ENCODE measurements at places on chromosomes 13 and 19. TPM values are rescaled to one million over a fixed set of nuclear protein-coding genes. Genes with fewer than 3 reads are reported as not detected.

Gene CDX2
- not detected for total RNA-seq

Gene RPS15
- total RNA-seq, result 3,696 TPM

Gene CD33
- total RNA-seq, result not detected

Gene TICAM1
- total RNA-seq, result 5.4 TPM

Gene LYPD3
- 0.10 TPM for total RNA-seq

Gene B3GNT3
- total RNA-seq, result 0.13 TPM

Gene FBXL3
- 39.6 TPM for total RNA-seq

Gene HPN
- not detected for total RNA-seq

Gene SYNGR4
- total RNA-seq, result not detected

Gene HRC
- not detected for total RNA-seq

Gene KLK2
- total RNA-seq, result not detected

Gene ZNF416
- total RNA-seq, result 3.0 TPM

Gene MATK
- total RNA-seq, result not detected

Gene NFIX
- 7.1 TPM for total RNA-seq

Gene TNFSF9
- total RNA-seq, result 1.0 TPM

Gene CYP2A7
- total RNA-seq, result not detected

Gene ZNF136
- total RNA-seq, result 3.6 TPM

Gene TEX26
- not detected for total RNA-seq

Gene IQCN
- 0.10 TPM for total RNA-seq

Gene SIAH3
- total RNA-seq, result not detected

Gene PTGER1
- total RNA-seq, result 3.4 TPM

Gene ZNF773
- total RNA-seq, result 1.7 TPM

Gene DENND1C
- not detected for total RNA-seq

Gene PCSK4
- 0.94 TPM for total RNA-seq

Gene RFPL4A
- not detected for total RNA-seq

Gene LRRC8E
- 1.00 TPM for total RNA-seq

Gene MYPOP
- total RNA-seq, result 1.4 TPM

Gene SLC25A41
- not detected for total RNA-seq

Gene IFNL1
- not detected for total RNA-seq

Gene ZNF808
- total RNA-seq, result 10.3 TPM

Gene PEAK3
- not detected for total RNA-seq

Gene ZNF526
- 7.4 TPM for total RNA-seq

Gene AP1M2
- total RNA-seq, result not detected

Gene PRTN3
- not detected for total RNA-seq

Gene REEP6
- 2.7 TPM for total RNA-seq

Gene WDR87
- not detected for total RNA-seq

Gene ZNF628
- total RNA-seq, result 8.3 TPM

Gene PSMD8
- 310 TPM for total RNA-seq

Gene NFKBIB
- total RNA-seq, result 25.8 TPM

Gene IL12RB1
- total RNA-seq, result 0.87 TPM

Gene NCAN
- total RNA-seq, result not detected

Gene CYP2F1
- total RNA-seq, result not detected

Gene ZNF418
- 0.40 TPM for total RNA-seq

Gene LILRA2
- not detected for total RNA-seq

Gene STOML3
- total RNA-seq, result not detected

Gene CBY2
- not detected for total RNA-seq

Gene SLC7A10
- not detected for total RNA-seq

Gene MAST1
- total RNA-seq, result not detected

All from mammary microvascular endothelial cell (primary cell).